ENCODE measurements at places on chromosomes 16 and 17. TPM values are rescaled to one million over a fixed set of nuclear protein-coding genes. Genes with fewer than 3 reads are reported as not detected.

TPSD1 gene
- not detected for total RNA-seq

HERPUD1 gene
- 62.1 TPM for total RNA-seq

TLCD2 gene
- 1.6 TPM for total RNA-seq

TENT4B gene
- total RNA-seq: 17.2 TPM

PMP22 gene
- total RNA-seq: 74.5 TPM

ZNF263 gene
- total RNA-seq: 34.4 TPM

JPH3 gene
- total RNA-seq: 0.13 TPM

SLC5A11 gene
- not detected for total RNA-seq

C17orf78 gene
- not detected for total RNA-seq

DOC2A gene
- 0.22 TPM for total RNA-seq

ORC6 gene
- 25.9 TPM for total RNA-seq

PRSS36 gene
- 0.14 TPM for total RNA-seq

NOD2 gene
- 0.27 TPM for total RNA-seq

MYH2 gene
- not detected for total RNA-seq
